ENCODE measurements at places on chromosomes 7 and 10.

- DNase-seq, result no peak
Observed at GRCh38 chr7:98698976-98699375, 81.9 kb downstream of the NPTX2 start.

- no peak for DNase-seq
Observed at GRCh38 chr10:101301111-101301731, 52.7 kb upstream of the BTRC start.

DNA sequence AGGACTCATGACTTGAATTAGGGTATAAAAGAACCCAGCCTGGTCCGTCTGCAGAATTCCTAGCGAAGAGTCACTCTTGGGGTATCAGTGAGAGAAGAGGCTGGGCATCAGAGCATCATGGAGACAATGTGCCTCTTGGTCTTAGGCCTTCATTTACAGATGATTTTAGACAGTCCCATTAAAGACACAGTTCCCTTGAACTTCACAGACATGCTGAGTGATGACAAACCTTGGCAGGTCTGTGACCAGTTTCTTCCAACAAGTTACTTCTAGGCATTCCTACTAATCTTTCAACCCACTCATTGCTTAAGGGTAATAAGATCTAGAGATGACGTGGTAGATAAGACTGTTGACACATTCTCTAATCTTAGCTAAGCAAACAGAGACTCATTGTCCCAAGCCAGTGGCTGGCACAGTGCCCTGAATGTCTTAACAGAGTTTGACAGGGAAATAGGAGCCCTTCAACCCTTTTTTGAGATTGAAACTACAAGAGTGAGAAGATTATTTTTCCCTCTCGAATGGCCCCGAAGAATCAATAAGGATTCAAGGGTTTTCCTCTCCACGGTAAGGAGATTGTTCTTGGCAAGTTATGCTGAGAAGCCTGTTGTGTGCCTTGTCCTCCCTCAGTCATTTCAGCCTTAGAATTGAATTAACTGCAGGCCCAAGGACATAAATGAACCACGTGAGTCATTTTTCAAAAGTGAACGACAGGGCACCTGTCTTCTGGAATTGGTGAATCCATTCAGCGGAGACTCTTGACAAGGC, 281.1 kb downstream of the CCDC3 start:
- no peak for DNase-seq

DNA sequence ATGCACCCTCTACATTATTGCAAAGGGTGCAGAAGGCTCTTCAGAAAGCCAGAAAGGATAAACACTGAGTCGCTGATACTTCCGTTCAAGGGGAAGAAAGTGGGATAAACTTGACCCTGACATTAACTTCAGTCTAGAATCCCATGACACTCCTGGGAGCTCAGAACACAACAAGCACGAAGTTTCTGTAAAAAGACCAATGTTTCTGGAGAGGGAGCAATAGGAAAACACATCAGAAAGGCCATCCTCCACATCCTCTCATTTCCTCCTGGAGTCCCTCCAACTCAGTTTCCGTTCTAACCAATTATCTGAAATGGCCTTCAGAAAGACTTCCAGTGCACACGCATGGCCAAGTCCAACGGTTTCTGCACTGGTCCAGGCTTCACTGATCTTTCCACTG, 113.5 kb downstream of the SORBS1 start:
- DNase-seq, result no peak

DNA sequence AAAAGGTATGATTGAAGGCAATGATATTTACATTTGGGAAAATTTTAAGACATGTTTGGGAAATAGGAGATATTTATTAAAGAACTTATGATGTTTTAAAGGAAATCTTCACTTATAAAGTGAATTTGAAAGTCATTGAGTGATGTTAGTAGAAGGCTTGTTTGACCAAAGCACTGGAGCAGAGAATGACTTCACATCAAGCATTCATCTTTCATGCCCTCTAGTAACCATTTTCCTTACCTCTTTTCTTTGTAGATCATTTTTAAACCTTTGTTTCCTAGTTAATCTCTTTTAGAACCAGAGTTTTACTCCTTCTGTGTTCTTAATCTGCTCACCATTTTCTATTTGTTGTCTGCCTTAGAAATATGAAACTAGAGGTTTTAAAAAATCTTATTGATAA, 111.3 kb upstream of the FOXP2 start:
- no peak for DNase-seq

GRCh38 chr7:87831097-87831496, 45.1 kb downstream of the SLC25A40 start:
- DNase-seq, result no peak

DNA sequence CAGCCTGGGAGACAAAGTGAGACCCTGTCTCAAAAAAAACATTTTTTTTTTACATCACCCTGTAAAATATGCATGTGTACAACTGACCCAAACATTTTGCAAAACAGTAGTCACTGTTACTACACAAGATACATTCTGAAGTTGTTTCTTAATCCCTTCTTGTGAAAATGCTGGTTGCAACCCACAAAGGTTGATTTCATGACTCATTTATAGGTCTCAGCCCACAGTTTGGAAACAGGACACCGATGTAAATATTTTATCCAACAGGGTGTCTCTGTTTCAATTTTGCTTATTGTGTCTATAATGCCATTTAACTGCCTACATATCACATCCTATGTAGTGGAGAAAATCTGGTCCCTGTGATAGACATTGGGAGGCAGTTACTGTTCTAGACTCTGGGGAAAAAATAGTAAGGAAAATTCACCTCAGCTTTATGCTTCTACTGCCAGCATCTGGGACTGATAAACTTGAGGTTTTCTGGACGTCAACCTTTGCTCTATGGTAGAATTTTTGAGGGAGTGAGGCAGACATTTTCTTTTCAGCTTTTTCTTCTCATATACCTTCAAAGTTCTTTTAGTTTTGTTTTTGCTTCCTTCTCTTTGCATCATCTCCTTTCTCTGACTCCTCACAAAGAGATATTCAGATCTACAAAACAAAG, 1.6 kb upstream of the RAB19 start:
- DNase-seq, result no peak

- DNase-seq, result no peak
Observed at GRCh38 chr7:34073676-34074075, 168.3 kb downstream of the BMPER start.

- peak; percentile 66 for DNase-seq
Observed at GRCh38 chr7:93015779-93016481, 101.8 kb downstream of the SAMD9 start.

GRCh38 chr10:32891261-32891660, 66.8 kb downstream of the ITGB1 start:
- no peak for DNase-seq

GRCh38 chr7:133564484-133564883, 311.6 kb downstream of the EXOC4 start:
- DNase-seq, result no peak

DNA sequence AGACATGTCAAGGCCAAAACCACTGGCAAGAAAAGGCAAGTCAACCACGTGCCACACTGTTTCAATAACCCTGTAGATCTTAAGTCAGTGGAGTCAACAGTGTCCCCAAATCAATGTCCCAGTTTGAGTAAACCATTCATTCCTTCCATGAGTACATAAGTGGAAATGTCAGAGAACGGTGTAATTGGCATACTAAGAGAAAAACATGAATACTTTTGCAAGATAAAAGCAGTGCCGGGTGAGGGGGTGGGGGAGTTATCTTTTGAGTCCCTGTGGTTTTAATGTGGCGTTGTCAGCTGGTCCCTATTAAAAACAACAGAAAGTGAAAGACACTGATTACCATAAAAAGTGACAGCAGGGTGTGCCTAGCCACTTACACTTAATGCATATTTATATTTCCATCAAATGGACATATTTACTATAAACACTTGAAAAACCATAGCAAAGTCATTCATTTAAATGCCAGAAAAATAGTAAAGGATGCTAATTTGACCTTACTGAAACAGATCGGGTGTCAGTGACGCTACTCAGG, 37.8 kb downstream of the RSU1 start:
- no peak for DNase-seq
